ENCODE measurements at places on chromosomes 13 and 19. TPM values are rescaled to one million over a fixed set of nuclear protein-coding genes. Genes with fewer than 3 reads are reported as not detected.

DNAAF3 gene
- not detected for total RNA-seq

DNA sequence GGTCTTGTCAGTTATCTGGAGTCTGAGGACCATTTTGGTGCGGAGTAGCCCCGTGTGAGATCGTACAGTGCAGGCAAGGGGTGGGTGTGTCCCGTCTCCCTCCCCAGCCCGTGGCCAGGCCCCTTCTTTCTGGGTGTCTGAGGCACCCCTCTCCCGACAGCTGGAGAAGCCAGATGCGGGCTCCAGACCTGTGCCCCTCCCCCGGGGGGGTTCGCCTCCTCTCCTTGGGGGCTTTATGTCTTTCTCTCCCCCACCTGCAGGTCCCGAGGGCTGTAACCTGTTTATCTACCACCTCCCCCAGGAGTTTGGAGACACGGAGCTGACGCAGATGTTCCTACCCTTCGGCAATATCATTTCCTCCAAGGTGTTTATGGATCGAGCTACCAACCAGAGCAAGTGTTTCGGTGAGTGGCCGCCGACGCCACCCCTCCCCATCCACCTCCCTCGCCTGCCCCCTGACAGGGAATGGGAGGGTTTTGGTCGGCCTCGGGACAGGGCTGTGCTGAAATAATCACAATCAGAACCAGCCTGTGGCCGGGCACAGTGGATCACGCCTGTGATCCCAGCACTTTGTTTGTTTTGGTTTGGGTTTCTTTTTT, 65.6 kb downstream of the CELF5 start:
- H3K4me3 ChIP-seq = no peak overlapping the region
- DNase-seq = no peak
- no peaks in the 10 kb centered on the region for H3K36me3 ChIP-seq
- no peaks in the 10 kb centered on the region for H3K27me3 ChIP-seq
- H3K27ac ChIP-seq = no peak overlapping the region

- H3K36me3 ChIP-seq = no peaks in the 10 kb centered on the region
- no peaks in the 10 kb centered on the region for H3K27me3 ChIP-seq
- DNase-seq = no peak
- H3K4me3 ChIP-seq = no peak overlapping the region
- H3K27ac ChIP-seq = no peak overlapping the region
- no peaks in the 10 kb centered on the region for H3K4me1 ChIP-seq
Measured at GRCh38 chr13:102318233-102318632, 83.6 kb downstream of the FGF14 start.

DNA sequence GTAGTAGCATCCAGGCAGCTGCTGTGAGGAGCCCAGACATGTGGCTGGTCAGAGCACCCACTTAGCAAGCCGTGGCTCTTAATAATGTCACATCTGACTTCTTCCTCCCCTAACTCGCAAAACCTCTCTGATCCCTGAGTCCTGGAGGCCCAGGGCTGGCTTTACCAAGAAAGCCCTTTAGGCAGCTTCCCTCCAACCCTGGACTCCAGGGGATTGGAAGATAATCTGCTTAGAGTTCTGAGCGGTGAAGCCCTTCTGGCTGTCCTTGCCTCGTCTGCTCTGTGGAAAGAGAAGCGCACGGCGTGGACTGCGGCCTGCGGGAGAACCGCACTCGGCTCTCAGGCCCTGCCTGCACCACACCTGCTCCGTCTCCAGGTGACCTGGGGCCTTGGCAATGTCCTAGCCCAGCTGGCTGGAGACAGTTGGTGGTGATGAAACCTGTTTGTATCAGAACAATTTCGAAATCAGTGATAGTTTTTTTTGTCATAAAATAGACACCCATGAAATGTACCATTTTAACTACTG, 64.5 kb upstream of the MCF2L start:
- DNase-seq = no peak
- H3K4me3 ChIP-seq = no peak overlapping the region
- no peaks in the 10 kb centered on the region for H3K36me3 ChIP-seq
- no peaks in the 10 kb centered on the region for H3K4me1 ChIP-seq
- no peak overlapping the region for H3K27ac ChIP-seq

FLT3 gene
- total RNA-seq = 0.07 TPM

IRGC gene
- total RNA-seq = not detected

GRCh38 chr19:11410682-11411081, 8.4 kb downstream of the RGL3 start:
- no peaks in the 10 kb centered on the region for H3K4me1 ChIP-seq
- no peaks in the 10 kb centered on the region for H3K36me3 ChIP-seq
- no peak overlapping the region for H3K4me3 ChIP-seq

DNA sequence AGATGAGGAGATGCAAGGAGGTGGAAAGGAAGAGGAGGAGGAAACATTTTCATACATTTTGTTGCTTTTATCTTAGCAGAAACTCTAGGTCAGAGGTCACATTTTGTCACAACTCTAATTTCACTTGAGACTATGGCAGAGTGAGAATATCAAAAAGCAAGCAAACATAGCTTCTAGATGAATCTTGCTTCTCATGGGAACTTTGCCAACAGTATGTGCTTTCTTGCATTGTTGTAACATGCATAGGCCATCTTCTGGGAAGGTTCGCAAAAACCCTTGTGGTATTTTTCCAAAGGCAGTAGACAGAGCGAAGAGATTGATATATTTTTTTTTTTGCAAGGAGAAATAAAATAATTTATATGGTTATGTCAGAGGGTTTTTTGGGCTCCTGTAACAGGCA, 291.3 kb downstream of the MTUS2 start:
- no peak overlapping the region for H3K4me3 ChIP-seq
- H3K27me3 ChIP-seq = no peaks in the 10 kb centered on the region
- H3K36me3 ChIP-seq = no peaks in the 10 kb centered on the region
- DNase-seq = no peak

MPND gene
- total RNA-seq = 18.3 TPM

MISP gene
- not detected for total RNA-seq

IGFL4 gene
- not detected for total RNA-seq

DNA sequence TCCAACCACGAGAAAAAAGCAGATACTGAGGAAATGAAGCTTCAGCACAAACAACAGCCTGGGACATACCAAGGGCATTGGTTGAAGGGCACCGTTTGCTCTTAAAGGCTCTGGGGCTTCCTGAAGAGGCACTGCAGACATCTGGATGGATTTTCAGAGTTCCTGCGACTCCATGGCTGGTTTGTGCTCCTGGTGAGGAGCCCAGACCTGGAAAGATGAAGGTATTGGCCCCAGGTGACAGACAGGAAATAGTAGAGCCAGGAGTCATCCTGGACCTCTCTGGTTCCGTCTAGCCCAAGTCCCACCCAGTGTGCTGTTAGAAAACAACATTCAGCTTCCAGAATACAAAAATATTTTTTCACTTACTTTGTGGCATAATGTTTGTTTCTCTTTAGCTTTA, 6.3 kb downstream of the IL17D start:
- no peaks in the 10 kb centered on the region for H3K27me3 ChIP-seq
- no peak overlapping the region for H3K27ac ChIP-seq
- DNase-seq = no peak
- no peak overlapping the region for H3K4me3 ChIP-seq
- no peaks in the 10 kb centered on the region for H3K36me3 ChIP-seq

MTUS2 gene
- total RNA-seq = not detected

- H3K27me3 ChIP-seq = no peaks in the 10 kb centered on the region
- peaks cover 4% of the 10 kb centered on the region for H3K36me3 ChIP-seq
- peaks cover 18% of the 10 kb centered on the region for H3K4me1 ChIP-seq
- peak; percentile 49 for DNase-seq
Measured at GRCh38 chr19:18340990-18341868, 831 bp downstream of the PGPEP1 start.

DNA sequence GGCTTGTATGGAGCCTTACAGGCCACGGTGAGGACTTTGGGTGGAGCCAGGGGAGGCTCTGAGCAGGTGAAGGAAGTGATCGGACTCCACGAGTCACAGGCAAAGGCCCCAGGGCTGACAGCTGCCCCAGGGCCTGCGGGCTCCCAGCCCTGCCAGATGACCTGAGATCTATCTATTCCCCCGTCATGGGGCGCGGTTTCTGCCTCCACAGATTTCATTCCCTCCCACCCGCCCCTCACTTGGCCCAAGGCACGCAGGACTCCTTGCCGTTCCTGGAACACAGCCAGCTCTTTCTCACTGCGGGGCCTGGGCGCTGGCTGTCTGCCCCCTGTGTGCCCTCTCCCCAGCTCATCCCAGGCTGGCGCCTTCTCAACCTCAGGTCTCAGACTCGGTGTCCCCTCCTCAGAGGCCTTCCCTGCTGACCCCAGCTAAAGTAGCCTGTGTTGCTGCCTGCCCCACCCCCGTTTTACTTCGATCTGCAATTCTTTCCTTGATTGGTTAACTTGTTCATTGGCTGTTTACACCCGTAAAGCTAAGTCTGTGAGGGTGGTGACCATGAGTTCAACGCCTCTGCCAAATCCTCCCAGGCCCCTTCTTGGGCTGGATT, 13.9 kb upstream of the PAK4 start:
- H3K4me3 ChIP-seq = no peak overlapping the region
- H3K4me1 ChIP-seq = no peaks in the 10 kb centered on the region
- no peak overlapping the region for H3K27ac ChIP-seq
- no peak for DNase-seq
- no peaks in the 10 kb centered on the region for H3K27me3 ChIP-seq
- no peaks in the 10 kb centered on the region for H3K36me3 ChIP-seq

DNA sequence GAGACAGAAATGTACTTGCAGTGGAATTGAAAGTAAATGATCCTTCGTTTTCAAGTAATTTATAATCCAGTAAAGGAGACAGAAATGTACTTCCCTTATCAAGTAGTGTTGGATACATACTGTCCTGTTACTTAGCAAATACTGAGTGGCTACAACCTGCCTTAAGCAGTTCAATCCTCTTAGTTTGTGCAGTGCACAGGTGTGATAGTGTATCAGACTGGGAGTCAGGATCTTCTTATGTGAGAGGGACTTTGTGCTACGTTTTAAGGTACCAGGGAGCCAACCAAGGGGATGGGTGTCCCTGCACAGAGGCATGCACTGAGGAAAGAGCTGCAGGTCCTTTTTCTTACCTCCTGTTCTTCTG, 111.1 kb downstream of the DNAJC3 start:
- no peak overlapping the region for H3K27ac ChIP-seq
- peaks cover 15% of the 10 kb centered on the region for H3K36me3 ChIP-seq
- no peaks in the 10 kb centered on the region for H3K4me1 ChIP-seq
- DNase-seq = no peak
- H3K27me3 ChIP-seq = no peaks in the 10 kb centered on the region

DNA sequence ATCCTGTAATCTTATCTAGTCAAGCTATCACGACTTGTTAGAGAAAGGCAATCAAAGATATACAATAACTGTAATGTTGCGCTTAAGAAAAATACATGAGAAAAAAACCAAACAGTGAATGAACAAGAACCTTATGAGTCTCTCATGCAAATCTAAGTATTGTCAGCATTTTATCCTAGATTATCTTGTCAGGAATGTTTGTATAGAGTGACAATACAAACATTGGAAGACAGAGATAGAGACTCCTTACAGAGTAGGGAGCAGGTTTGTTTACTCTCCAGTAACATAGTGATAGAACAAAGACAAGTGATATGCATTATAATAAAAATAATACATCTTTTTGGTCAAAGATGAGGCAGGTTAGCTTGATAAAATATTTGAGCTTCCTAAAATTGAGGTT, 444.8 kb downstream of the SLITRK5 start:
- H3K27me3 ChIP-seq = no peaks in the 10 kb centered on the region
- H3K36me3 ChIP-seq = no peaks in the 10 kb centered on the region
- H3K4me1 ChIP-seq = no peaks in the 10 kb centered on the region
- no peak overlapping the region for H3K27ac ChIP-seq
- DNase-seq = no peak

GRCh38 chr13:105848494-105848893, 687.0 kb downstream of the EFNB2 start:
- DNase-seq = no peak
- no peak overlapping the region for H3K27ac ChIP-seq
- H3K36me3 ChIP-seq = no peaks in the 10 kb centered on the region
- H3K4me3 ChIP-seq = no peak overlapping the region

GRCh38 chr19:49887037-49887664, 9.5 kb downstream of the IL4I1 start:
- H3K36me3 ChIP-seq = peaks cover 16% of the 10 kb centered on the region
- DNase-seq = no peak
- H3K4me3 ChIP-seq = no peak overlapping the region
- H3K27ac ChIP-seq = no peak overlapping the region

All from CD8-positive, alpha-beta memory T cell (primary cell).